Central memory CD4-positive, alpha-beta T cell (primary cell): ENCODE measurements at places on chromosomes 7 and 10.

DNA sequence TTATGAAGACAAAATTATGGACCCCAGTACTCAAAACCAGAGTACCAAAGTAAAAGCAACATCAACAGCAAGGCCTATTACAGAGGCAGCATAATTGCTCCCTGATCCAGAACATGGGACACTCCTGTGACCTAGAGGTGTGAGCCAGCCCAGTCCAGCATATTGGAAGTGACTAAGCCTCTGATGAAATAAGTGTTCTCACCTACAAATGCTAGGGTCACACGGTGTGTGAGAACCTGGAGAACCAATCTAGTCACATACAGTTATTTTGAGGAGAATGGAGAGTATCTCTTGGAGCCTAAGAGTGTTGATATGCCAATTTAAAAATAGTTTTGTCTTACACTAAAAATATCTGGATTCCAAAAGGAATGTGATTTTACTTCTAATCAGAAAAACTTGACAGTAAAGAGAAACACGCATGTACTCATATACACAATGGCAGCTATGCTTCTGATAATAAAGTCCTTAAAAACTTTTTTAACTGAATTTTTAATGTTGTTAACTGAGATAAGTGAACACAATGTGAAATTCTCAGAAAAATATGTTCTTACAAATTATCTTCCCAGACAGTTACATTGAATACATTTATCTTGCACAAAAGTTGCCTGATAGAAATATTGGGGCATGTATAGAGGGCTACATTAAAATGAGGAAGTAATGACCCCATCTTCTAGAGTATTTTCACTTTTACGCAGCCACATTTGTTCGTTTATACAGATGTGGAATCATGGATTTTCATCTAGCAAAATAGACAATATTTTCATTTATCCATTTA lies 56.8 kb upstream of the CD36 start:
- DNase-seq: no peak

GRCh38 chr7:16730937-16731336 lies 22.6 kb upstream of the TSPAN13 start:
- DNase-seq: no peak

- no peak for DNase-seq
Measured at GRCh38 chr7:93414574-93414973, 159.9 kb downstream of the CALCR start.

DNA sequence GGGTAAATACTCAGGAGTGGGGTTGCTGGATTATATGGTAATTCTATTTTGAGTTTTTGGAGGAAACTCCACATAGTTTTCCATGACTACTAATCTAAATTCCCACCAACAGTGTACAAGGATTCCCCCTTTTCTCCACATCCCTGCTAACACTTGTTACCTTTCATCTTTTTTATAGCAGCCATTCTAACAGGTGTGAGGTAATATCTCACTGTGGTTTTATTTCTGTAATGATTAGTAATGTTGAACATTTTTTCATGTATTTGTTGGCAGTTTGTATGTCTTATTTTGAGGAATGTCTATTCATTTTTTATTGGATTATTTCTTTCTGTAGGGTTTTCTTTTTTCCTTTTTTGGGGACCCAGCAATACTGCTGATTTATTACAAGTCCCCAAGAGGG lies 14.9 kb downstream of the TAF3 start:
- DNase-seq: no peak

DNA sequence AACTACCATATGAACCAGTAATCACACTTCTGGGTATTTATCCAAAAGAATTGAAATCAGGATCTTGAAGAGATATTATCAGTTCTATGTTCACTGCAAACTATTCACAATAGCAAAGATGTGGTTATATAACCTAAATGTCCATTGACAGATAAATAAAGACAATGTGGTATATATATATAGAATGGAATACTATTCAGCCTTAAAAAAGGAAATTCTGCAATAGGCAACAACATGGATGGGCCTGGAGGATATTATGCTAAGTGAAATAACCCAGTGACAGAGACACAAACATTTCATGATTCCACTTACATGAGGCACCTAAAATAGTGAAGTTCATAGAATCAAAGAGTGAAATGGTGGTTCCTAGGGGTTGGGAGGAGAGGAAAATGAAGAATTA lies 90.6 kb upstream of the CDK1 start:
- DNase-seq: no peak

DNA sequence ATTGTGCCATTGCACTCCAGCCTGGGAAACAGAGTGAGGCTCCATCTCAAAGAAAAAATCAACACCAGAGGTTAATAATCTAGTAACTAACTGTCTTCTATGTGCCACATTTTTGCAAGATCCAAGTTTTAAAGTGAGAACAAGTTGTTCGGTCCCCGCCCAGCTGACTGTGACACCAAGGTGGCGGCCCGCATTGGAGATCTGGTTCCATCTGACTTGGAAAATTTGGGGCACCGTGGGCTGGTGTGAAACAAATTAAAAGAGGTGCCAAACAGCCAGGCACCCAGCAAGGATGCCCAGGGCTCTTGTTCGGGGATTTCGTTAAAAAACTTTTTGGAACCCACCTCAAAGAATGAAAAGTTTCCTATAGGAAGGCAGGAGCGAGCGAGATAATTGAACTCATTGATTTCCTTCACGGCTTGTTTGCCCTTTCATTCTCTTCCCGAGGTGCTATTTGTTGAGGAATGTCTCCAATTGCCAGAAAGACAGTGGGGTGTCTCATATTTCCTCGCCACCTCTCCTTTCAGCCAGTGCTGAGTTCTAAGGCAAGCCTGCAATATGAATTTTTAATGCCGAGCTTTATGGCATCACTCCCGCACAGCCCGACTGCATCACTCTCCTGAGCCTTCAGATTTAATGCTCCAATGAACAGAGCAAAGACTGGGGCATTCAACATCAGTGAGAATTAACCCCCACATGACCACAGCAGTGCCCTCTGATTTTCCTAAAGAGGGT lies 156.9 kb upstream of the SH2B2 start:
- no peak for DNase-seq

- DNase-seq: no peak
Measured at GRCh38 chr10:117275121-117275520, 34.2 kb downstream of the SLC18A2 start.

DNA sequence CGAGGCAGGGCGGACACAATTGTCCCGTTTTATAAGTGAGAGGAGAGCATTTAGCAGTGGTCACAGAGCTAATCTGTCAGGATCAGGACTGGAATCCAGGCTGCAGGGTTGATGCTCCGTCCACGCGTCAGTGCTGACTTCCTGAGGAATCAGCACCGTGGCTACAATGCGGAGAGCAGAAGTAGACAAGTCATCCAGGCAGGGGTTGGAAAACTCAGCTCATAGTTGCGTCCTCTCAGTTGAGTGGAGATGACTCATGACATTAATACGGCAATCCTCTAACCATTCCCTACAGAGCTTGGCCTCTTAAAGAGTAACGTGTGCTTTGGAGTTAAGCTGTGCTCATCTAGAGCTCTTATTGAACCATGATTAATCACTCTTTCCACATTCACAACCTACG lies 17.1 kb upstream of the HTR5A start:
- DNase-seq: no peak

DNA sequence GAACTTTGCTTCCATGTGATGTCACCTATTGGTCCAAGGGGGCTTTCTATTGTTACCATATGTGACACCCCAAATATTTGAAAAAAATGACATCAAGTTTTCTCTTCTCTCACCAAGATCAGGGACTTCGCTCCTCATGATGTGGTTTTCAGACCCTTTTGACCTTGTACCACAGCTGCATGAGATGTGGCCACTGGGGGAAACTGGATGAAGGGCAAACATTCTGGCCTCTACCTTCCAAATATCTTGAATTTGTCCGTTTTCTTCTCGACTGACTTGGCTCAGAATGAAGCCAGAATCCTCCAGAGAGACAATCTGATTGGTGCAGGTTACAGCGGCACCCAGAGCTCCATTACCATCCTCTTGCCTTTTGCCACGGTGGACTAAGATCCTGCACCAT lies 122.7 kb downstream of the PRKCQ start:
- no peak for DNase-seq

DNA sequence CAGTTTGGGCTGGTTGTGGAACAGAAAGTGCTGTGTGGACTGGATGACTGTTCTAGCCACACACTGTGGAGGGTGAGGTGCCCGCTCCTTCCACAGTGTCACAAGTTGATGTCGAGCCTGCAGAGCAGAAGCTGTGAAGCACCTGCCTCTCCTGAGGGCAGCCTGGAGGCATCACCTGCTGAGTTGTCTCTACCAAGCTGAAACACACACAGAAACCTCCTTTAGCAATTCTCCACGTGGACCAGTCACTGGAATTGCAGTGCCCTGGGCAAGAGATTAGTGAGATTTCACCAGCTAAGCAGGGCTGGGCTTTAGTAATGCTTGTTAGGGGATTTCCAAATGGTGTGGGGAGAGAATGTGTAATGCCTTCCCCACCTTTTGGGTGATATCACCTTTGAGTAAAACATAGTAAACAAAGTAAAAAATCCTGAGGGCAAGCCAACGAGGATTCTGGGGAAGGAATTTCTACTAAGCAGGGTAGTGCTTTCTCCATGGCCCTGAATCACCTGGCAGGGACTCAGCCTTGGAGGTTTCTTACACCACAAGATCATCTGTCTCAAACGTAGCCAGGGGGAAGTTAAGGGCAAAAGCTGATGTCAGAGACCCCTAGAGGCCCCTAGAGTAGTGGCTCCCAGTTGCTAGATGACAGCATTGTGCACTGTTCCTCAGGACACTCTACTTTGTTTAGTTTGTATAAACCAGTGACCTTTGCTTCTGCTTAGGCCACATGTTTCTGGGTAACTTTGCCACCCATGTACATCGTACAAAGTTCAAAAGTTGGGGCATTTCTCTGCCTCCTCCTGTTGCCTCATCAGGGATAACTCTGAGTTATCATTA lies 233.1 kb upstream of the IGFBP3 start:
- DNase-seq: no peak

GRCh38 chr10:115514895-115515294 lies 421.7 kb downstream of the ATRNL1 start:
- no peak for DNase-seq

- no peak for DNase-seq
Measured at GRCh38 chr10:6766131-6766801, 186.2 kb upstream of the PRKCQ start.

DNA sequence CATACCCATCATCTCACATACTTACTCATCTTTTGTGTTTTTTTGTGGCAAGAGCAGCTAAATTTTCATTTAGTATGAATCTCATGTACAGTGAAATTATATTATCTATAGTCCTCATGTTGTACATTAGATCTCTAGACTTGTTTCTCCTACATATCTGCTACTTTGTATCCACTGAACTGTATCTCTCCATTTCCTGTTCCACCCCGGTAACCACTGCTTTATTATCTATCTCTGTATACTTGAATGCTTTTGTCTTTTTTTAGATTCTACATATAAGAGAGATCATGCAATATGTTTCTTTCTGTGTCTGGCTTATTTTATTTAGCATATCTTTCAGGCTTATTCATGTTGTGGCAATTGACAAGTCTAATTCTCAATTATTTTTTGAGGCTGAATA lies 125.1 kb downstream of the ANKRD7 start:
- no peak for DNase-seq

DNA sequence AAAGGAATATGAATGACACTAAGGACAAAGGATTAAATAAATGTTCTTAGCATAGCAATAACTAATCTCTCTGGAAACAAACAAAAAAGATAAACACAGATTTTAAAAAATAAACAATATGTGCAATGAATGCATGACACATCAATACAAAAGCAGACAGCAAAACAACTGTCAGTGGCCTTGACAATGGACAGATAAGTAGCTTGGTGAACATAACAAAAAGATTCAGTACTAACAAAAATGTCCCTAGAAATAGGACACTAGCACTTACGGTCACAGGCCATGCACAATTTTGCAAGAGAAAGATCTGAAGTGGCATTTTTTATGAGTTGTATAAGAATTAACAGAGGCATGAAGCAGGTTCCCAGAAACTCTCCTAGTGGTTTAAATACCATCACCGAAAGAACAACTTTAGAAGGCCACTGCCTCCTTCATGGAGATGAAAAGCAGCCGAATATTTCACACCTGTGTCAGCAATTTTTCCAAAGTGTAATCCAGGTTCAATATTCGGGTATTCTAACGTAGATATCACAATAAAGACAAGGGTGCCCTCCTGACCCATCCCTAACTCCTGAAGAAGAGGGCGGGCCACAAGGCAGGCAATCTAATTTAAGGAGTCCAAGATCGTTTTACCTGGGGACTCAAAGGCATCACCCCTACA lies 231.3 kb upstream of the MKLN1 start:
- DNase-seq: peak; percentile 21

GRCh38 chr7:148622887-148623585 lies 32.5 kb downstream of the C7orf33 start:
- DNase-seq: no peak

GRCh38 chr10:71878327-71879034 lies 27.4 kb upstream of the PSAP start:
- no peak for DNase-seq

DNA sequence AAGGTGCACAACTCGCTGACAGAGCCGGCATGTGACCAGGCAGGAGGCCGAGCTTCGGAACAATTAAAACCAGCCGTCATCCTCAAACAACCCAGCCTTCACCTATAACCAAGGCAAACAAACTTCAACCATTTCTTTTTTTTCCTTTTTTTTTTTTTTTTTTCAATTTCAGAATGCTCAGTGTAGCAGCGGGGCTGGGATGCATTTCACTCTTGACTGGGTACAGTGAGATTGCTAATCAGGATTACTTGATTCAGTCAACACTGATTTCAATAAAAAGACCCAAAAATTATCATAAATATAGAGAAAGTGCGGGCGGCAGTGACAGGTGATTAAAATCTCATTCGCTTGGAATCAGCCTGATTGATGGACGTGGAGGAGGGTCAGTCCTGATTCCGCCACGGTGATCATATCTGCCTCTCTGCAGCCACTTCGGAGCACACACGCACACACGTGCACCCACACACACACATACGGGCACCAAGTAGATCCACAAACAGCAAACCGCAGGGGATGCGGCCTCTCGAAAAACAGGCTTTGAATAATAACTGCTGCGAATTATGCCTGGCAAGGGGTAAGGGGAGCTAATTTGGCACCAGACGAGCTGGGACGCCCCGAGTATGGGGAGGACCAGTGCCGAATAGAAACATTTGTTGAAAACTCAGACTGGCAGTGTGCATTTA lies 31.2 kb downstream of the EBF3 start:
- no peak for DNase-seq
